Naive thymus-derived CD4-positive, alpha-beta T cell (primary cell): ENCODE measurements at places on chromosomes 12 and 14. TPM values are rescaled to one million over a fixed set of nuclear protein-coding genes. Genes with fewer than 3 reads are reported as not detected.

DNA sequence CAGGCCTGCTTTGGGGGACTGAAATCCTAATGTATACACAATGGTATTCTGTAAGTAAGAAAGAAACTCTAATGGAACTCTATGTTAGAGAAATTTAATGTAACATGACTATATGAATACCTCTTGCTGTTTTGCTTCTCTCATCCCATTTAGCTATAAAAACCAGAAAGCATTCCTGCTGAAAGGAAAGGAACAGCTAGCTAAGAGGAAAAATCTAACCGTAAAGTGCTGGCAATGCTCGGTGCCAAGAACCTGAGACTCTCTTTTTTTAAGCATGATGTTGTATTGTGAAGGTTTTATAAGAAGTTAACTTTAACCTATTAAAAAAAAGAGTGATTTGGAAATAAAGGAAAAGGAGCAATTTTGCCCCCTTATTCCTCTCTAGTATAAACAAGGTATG lies 75.6 kb upstream of the DACT1 start:
- DNase-seq, result no peak

DNA sequence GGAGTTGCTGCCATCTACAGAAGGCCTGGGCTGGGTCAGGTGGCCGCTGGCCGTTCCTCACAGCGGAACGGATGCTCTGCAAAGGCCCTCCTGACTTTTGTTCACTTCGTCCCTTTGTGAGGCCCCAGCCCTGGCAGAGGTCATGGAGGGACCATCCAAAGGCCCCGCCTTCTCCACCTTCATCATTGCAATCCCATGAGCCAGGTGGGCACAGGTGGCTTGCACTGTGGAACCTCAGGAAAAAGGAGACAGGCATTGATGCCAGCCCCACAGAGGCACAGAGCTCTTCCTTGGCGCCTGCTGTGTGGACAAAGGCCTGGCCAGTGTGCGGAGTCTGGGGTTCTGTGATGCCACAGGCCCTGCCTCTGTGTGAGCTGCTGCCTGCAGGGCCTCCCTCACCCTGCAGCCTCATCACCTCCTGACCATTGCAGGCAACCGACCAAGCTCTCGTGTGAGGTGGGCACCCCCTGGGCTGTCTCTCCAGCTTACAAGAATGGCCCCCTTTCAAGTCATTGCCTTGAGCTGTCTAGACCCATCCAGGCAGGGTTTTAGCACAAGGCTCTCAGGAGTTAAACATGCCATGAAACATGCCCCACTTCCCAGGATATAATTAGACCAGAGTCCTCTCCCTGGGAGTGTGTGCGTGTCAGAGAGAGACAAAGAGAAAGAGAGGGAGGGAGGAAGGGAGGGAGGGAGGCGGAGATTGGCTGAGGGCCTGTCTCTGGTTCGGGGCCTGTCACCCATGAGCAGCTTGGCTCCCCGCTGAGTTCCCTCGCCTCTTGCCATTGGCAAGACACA lies 19.3 kb downstream of the NFKBIA start:
- no peak for DNase-seq

GRCh38 chr12:105740369-105740768 lies 398.4 kb downstream of the NUAK1 start:
- no peak for DNase-seq

- no peak for DNase-seq
These were observed 71.2 kb downstream of the LGMN start for GRCh38 chr14:92677087-92677668.

- no peak for DNase-seq
These were observed 32.4 kb downstream of the OAS2 start for GRCh38 chr12:113010701-113011100.

The SMOC1 gene
- total RNA-seq, result not detected

DNA sequence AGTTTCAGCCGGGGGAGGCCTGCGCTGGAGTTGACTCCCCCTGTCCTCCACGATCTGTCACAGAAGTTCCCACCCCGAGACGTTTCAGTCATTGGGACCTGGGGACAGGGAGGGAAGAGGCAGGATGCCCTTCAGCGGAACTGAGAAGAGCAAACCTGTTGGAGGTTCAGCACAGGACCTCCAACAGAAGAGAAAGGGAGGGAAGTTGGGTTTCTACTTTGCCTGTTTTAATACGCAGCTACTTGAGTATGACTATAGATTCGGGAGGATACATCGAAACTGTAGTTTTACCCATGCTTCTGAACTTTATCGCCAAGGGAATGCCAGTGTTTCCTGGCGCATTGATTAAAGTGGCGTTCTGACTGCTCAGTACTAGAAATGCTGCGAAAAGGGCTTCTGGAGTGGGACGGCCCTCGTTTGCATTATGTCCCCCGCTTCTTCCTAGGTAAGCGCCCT lies 2.3 kb upstream of the DUSP6 start:
- DNase-seq, result peak; percentile 2

- no peak for DNase-seq
These were observed 129.4 kb downstream of the C12orf75 start for GRCh38 chr12:105459760-105460330.

DNA sequence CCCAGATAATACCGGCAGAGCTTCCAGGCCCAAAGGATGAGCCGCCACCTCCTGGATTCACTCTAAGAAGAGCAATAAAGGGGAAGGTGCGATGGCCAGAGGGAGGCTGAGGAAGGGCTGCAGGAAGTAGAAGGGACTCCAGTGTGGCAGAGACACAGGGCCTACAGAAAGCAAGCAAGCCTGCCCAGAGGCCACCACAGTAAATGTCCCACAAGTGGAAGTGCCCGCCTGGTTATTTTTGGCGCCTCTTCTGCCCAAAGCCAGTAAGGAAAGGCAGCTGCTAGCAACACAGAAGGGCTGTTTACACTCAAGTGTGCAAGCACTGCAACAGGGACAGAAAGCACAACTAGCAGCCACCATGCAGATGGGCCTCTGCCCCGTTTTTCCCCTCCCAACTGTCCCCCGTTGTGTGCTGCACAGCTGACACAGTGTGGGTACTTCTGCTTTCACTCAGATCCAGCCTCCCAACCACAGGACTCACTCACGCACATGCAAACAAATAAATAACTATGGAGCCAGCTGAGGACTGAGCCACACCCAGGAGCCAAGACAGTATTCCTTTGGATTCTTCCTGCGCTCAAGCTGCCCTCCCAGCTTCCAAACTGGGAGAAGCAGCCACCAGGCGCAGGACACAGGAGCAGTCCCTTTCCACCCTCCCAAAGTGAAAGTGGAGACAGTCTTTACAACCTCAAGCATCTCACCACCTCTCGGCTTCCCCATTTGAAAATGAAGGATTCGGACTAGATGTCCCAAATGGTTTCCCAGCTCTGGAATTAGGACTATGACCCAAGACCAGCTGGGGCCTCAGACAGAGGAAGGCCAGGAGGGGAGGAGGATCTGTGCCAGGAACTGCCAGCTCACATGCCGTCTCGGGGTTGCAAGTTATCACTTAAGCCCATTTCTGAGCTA lies 40.0 kb upstream of the PNMA1 start:
- DNase-seq, result no peak

GRCh38 chr12:46187023-46187422 lies 81.8 kb downstream of the SLC38A1 start:
- DNase-seq, result no peak
